LNCaP clone FGC (cell line): ENCODE measurements at places on chromosomes 4 and X.

- DNase-seq: no peak
Measured at GRCh38 chr4:158162631-158163030, 10.2 kb downstream of the GASK1B start.

DNA sequence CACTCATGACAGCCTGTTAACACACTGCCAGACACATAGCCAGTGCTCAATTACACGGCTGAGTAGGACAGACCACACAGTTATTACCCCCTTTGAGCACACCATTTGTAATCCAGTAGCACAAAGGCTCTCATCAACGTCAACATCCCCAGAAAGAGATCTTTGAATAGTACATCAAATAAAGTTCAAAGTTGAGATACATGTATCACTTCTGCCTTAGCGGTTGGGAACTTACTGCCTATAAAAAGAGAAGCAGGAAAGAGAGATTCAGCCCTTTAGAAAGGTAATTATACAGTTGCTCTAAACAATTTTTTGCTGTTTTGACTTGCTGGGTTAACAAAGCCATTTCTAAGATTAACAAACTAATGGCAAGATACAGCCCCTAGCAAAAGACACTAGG, 16.2 kb downstream of the ANXA5 start:
- no peak for DNase-seq

- no peak for DNase-seq
Measured at GRCh38 chr4:26099967-26100366, 185.9 kb downstream of the SMIM20 start.

DNA sequence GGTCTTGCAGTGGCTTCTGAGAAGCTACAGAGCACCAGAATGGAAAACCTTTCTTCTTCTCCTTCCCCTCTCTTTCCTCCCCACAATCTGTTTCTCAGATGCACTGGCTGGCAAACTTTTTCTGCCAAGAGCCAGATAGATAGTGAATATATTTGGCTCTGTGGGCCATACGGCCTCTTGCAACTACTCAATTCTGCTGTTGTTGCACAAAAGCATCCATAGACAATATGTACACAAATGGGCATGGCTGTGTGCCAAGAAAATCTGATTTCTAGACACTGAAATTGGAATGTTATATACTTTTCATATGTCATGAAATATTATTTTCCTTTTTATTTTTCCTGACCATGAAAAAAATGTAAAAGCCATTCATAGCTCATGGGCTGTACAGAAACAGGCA, 3.1 kb downstream of the PHEX start:
- DNase-seq: no peak
